ENCODE measurements at places on chromosomes 12 and 14. TPM values are rescaled to one million over a fixed set of nuclear protein-coding genes. Genes with fewer than 3 reads are reported as not detected.
A peak's percentile ranks its signal among the peaks of the same experiment; 100 is the strongest.

- DNase-seq = no peak
Measured at GRCh38 chr14:65024957-65025356, 38.3 kb downstream of the FNTB start.

The LRTM2 gene
- total RNA-seq = not detected

DNA sequence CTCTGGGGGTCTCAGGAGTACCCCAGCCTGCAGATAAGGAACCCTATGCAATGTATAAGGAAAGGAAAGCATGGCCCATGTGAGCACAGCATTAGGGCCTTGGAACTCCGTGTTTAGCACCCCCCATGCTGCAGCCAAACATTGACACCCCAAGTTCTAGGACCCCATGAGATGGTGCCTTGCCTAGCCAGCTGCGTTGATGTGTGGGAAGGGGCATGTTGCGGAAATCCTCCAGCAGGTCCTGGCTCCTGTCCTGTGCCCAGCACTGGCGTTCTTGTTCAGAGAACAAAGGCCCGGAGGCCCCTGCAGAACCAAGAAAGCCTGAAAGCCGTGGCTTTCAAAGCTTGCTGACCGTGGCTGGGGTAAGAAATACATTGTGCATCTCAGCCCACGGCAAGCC lies 99.4 kb upstream of the DIO3 start:
- no peak for DNase-seq

DNA sequence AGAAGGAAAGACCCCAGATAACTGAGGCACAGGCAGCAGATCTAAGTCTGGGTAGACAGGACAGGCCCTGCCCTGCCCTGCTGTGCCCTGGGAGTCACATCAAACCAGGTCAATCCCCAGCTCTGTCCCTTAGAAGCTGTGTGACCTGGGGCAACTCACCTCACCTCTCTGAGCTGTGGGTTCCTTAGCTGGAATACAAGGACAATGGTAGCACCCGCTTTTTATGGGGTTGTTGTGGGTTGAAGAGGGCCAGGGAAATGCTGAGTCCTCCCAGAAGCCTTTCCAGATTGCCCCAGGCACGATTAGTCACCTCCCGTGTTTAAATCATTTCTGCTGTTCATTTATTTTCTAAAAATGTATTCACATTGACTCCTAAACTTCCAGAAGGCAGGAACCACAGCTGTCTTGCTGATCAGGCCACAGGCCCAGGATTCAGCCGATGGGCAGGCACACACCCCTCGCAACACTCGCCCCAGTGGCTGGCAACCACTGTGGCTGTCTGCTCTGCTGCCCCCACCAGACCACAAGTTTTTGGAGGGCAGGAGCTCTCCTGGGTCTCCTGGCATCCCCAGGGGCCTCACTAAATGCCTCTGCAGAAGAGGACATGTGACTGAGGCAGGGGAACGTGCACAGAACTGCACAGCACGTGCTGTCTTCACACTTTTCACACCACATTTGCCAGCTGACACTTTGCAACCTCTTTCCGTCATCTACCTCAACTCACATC lies 3.0 kb downstream of the SELPLG start:
- no peak for DNase-seq

GRCh38 chr14:70563869-70564268 lies 29.1 kb upstream of the ADAM20 start:
- no peak for DNase-seq

DNA sequence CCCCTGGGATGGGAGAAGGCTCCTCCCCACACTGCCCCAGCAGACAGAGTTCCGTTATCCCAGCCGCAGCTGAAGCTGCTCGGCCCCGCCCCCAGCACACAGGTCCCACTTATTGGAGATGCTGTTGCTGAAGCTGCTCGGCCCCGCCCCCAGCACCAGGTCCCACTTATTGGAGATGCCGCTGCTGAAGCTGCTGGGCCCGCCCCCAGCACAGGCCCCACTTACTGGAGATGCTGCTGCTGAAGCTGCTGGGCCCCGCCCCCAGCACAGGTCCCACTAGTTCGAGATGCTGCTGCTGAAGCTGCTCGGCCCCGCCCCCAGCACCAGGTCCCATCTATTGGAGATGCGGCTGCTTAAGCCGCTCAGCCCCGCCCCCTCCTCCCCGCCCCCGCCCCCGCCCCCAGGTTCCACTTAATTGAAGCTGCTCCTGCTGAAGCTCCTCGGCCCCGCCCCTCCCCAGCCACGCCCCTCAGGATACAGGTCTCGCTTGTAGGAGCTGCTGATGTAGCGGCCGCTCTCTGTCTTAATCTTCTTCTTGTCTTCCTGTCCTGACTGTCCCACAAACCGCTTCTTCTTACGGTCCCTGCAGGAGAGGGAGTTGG lies 12.0 kb downstream of the CFAP73 start:
- peak; percentile 35 for DNase-seq

DNA sequence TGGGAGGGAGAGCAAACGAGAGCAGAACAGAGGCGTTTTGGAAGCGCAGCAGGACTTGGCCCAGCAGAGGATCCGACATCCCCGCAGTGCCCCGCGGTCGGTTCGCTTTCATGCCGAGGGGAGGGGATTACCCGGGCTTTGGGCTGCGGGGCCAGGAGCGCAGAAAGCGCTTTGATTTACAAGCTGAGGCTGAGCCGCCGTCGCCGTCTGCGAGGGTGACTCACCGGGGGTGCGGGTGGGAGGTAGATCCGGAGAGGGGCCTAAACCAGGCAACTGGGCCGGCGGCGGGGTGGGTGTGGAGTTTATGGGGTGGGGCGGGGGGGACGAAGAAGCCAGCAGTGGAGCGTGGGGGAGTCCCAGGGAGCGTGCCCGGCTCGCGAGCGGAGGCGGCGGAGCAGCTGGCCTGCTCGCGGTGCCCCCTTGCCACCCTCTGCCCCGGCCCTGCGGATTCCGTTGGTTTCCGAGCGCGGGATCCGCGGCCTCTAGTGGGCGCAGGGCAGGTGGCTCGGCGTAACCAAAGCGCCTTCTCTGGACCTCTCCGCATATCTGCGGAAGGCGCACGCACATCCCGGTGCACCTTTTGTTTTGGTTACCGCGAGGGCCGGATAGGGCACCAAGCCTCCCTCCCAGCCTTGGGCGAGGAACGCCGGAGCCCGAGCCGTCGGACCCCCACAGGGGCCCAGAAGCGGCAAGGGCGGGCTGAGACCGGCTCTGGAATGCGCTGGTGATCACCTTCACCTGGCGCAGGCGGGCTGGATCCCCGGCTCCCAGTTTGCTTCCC lies 2.6 kb downstream of the SIX4 start:
- peak; percentile 58 for DNase-seq

- DNase-seq = no peak
Measured at GRCh38 chr12:26282339-26282940, 87.1 kb downstream of the SSPN start.

The HPD gene
- 20.0 TPM for total RNA-seq

DNA sequence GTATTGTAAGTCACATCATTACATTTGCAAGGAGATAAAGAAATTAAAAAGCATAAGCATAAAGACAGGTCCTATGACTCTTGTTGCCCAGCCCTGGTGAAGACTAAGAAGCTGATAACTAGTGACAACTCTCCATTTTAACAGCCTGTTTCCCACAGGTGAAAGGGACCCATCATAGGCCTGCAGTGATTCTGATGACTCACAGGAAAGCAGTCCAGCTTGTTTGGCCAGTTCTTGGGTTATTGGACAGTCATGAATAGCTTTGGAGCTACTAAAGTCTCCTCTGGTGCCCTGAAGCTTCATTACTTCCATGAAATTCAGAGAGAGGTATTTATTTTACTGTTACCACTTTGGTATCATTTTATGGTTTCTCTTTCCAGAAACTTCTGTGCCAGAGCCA lies 55.5 kb upstream of the DYRK2 start:
- no peak for DNase-seq

DNA sequence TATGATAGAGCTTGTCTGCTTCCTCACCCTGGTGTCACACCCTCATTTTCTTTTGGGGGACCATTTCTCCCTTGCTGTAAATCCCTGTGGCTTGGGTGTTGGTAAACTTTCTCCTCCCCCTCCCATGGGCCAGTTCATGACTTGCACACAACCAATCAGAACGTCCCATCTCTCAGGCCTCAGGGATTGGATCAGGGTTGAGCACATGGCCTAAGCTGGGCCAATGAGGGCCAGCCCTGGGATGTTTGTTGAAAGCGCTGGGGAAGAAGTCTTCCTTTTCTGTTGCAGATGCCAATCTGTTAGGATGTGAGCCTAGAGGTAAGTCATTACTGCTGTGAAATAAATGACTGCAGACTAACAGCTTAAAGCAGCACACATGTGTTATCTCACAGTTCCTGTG lies 136.7 kb downstream of the AACS start:
- no peak for DNase-seq

DNA sequence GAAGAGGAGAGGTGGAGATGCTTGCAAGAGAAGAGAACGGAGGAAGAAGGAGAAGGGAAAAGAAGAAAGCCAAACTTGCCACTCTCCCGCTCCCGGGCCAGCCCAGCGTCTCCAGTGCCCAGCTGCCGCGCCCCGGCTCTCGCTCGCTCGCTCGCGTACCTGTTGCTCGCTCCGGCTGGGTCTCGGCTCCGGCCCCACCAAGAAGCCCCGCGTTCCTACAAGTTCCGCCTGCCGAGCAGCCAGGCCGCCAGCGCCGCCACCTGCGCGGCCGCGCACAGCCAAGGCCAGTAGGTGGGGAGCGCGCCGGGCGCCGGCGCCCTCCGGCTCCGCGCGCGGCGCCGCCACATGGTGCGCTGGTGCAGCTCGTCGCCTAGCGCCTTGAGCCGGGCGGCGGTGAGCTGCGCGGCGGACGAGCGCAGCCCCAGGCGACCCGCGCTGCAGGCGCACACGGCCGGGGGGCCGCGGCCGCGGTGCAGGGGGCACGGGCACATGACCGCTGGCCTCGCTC lies 370 bp downstream of the HRK start:
- no peak for DNase-seq

The CRACR2A gene
- total RNA-seq = not detected

The KERA gene
- total RNA-seq = not detected

DNA sequence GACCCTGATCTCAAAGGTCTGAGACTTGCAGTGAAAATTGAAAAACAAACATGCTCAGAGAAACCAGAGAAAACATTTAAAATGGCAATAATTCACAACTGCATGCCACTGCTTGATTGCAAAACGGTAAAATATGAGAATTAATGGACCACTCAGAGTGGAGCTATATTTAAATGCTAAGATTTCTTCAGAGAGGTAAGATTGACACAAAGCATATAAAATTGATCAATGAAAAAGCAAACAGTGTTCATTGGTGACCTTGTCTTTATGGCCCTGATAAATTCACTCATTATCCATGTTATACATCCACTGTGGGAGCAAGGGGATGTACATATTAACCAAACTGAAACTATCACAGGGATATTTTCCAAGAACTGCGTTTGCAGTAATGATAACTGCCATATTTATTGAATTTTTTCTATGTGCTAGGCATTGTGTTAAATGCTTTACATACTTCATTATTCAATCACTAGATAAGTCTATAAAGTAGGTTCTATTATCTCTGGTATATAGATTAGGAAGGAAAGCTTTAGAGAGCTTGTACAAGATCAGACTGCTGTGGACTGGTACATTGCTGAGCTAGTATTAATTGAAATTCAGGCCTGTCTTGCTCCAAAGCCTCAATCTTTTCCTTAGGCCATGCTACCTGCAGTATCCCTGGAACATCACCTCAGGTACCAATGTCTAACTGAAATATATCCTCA lies 113.9 kb upstream of the LMO3 start:
- no peak for DNase-seq

DNA sequence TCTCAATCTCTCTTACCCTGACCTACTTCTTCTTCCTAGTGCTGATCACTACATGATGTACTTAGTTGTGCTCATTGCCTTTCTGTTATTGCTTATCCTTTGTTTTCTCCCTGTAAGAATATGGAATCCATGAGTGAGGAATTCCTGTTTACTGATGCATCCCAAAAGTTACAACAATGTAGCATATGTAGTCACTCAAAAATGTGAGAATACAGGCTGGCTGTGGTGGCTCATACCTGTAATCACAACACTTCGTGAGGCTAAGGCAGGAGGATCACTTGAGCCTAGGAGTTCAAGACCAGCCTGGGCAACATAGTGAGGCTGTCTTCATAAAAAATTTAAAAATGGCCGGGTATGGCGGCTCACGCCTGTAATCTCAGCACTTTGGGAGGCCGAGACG lies 8.0 kb upstream of the WDR20 start:
- DNase-seq = no peak

The FSCB gene
- total RNA-seq = not detected

DNA sequence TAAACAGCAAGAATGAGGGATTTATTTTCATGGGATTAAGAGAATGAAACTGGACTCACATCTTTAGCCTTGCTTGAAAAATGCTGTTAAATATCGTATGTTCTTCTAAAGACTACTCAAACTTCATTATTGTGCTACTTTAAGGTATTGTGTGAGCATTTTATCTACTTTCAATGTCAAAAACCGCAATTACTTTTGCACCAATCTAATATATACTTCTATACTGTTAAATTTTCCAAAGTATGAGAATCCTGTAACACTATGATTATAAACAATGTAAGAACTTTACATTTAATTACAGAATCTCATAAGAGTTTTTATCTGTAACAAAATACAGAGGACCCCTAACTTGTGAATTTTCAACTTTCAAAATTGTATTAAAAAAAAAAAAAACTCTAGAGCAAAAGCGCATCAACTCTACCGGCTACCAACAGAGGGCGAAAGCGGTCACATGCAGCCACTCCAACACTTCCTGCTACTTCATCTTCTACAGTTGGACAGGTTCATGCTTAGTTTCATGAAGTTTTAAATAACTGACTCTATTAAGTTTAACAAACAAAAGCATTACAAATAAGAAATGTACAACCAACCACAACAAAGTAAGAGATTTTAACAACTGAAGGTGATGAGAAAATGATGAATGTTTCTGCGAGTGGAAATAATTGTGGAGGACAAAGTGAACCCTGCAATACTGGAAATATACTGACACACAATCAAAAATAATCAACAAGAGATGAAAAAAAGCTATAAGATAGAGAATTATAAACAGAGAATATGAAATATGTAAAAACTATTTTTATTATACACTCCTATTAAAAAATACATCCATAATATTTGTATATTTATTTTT lies 210.9 kb downstream of the MED13L start:
- no peak for DNase-seq

The TMTC1 gene
- total RNA-seq = not detected

- no peak for DNase-seq
Measured at GRCh38 chr12:3891201-3891600, 18.0 kb upstream of the PARP11 start.

- DNase-seq = no peak
Measured at GRCh38 chr14:68666236-68666635, 126.6 kb downstream of the ZFP36L1 start.

The NR1H4 gene
- total RNA-seq = not detected

- no peak for DNase-seq
Measured at GRCh38 chr14:96202441-96203094, 2.1 kb upstream of the BDKRB2 start.
